ENCODE measurements at places on chromosomes 4 and X.

- no peak for DNase-seq
Observed at GRCh38 chrX:136019226-136019625, 34.0 kb downstream of the SLC9A6 start.

DNA sequence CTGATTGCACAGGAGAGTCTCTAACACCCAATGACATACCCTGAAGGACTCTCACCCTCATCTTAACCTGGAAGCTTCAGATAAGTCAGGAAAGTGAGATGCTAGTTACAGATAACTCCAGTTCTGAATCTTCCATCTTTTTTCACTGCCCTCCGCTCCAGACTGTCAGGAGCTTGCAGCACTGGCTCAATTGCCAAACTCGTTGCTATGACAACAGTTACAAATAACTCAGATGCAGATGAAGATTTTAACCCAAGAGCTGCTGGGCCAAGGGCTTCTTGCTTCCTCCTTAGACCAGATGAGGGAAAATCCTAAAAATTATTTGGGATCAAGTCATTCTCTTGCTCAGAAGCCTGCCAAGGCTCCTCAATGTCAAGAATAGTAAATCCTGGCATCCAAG lies 109.1 kb upstream of the HUWE1 start:
- no peak for DNase-seq

DNA sequence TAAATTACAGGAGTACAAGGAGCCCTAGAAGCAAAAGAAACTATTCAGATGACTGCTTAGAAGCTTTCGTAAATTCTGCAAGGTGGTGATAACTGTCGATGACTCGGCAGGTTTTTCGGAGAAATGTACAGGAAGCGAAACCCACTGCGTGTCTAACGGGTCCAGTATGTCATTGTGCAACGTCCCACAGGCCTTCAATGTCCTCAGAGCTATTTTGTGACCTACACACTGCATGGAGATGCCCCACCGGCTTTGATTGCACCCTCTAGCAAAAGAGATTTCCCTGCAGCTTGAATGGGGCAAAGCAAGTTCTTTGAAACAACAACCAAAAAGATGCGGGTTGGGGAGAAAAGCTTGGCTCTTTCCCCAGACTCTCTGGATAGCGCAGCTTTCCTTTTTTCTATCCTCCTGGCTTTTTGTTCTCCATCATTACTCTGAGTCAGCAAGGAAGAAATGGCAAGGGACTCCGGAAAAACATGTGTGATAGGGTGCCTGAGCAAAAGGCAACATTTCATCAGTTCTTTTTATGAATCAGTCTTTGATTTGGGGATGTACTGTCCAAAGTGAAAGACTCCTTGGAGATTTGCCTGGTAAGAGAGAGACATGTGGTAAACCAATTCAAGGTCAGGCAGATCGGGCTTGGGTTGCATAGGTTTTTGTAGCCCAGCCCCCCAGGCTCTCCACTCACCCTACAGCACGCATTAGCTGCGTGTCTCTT lies 112.0 kb upstream of the TBL1X start:
- DNase-seq, result no peak

DNA sequence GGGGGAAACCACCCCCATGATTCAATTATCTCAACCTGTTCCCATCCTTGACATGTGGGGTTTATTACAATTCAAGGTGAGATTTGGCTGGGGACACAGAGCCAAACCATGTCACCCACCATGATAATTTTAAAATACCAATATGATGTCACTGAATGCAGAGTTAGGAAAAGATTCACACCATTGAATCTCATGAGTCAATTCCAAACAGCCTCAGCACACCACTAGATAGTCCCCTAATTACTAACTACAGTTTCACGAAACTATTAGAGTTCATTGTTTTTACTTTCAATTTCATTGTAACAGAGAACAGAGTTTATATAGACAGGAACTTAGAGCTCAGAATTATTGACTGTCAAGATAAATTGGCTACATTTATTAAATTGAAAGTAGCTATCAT lies 410.2 kb downstream of the FAM47A start:
- no peak for DNase-seq

- DNase-seq, result no peak
Observed at GRCh38 chrX:144730471-144730870, 516.8 kb upstream of the SPANXN1 start.

DNA sequence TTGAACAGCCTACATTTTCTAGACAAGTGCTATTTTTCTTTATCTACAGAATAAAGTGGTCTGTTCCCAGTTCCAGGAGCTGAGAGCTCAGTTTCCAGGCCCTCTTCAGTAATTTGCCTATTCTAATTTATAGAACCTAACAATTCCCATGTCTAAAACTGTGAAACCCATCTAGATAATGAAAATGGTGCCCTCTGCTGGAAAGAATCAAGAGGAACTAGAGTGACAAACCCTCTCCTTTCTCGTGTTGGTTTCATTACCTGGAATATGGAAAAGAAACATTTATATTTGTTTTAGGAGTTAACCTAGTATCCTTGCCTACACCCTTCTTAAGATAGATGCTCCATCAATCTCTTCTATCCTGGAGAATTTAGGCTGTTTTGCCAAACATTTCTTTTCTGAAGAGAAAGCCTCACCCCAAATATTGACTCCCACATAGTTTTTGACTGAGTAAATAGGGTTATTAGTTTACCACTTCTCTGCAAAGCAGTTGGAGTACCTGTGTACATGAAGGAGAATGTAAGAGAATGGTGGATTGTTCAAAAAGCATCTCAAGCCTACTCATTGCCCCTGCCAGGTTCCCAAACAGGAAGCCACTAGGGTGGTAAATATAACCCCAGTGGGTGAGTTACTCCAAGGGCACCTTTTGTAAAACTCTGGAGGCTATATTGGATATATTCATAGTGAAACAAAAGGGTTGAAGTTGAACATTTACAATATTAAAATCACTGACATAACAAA lies 121.6 kb downstream of the RASL11B start:
- DNase-seq, result no peak

DNA sequence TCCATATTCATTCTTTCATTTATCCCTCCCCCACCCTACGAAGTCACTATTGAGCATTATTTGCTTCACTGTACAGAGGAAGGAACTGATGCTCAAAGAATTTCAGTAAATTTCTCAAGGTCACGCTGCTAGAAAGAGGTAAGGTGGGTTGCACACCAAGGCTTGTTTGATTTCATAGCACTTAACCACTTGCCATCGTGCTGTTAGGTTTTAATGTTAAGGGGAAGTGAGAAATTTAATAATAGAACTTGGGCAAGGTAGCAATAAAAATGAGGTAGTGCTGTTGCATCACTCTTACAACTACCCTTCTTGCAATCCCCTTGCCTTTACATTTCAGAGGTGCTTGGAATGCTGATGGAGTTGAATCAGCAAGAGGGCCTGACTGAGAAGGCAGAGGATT lies 343.1 kb downstream of the MID1IP1 start:
- DNase-seq, result no peak

- peak; percentile 25 for DNase-seq
Observed at GRCh38 chr4:128286474-128287058, 1.0 kb downstream of the PGRMC2 start.

DNA sequence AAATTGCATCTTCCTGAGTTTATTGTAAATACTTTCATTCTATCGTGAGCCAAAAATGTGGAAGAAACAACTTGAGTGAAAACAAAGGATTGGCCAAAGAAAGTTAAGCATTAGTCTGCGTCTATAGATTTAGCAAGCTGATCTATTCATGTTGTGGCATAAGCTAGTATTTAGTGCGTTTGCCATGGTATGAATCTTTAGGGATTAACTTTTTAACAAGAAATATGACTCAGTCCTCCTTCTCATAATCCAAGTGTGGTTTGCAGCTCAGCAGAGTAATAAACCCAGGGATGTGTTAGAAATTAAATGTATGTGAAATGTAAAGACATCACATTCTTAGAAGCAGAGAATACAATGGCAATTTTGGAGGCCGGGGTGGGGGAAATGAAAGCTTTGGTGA lies 1110.9 kb downstream of the NLGN4X start:
- no peak for DNase-seq

DNA sequence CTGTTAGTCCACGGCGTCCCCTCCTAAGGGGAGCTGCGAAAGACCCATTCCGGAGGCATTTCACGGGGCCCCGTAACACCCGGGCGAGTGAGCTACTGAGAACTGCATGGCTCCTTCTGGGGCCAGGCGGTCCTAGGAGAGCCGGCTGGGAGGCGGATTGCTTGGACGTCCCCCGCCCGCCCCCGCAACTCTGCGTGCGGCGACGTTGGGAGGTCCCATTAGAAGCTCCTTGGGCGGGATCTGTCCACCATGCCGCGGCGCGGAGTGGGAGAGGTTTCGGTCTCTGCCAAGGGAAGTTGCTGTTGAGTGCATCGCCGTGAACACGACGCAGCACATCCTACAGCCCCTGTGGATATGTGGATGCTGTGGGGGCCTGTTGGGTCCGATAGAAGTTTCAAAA lies 85.4 kb upstream of the IGFBP7 start:
- no peak for DNase-seq

DNA sequence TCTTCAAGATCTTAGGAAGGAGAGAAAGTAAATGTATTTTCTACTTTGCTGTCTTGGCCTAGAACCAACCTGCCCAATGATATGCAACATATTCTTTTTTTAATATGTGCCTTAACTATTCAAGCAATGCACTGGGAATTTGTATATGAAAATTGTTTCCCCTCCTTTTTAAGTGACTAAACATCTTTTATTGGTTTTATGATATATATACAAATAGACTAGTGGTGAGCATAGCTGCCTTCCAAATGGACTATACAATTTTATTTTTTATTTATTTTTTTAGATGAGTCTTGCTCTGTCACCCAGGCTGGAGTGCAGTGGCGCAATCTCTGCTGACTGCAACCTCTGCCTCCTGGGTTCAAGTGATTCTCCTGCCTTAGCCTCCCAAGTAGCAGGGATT lies 10.3 kb downstream of the NOCT start:
- no peak for DNase-seq

- no peak for DNase-seq
Observed at GRCh38 chr4:75699299-75699698, 25.1 kb upstream of the USO1 start.

GRCh38 chr4:55385201-55385649 lies 10.5 kb upstream of the TMEM165 start:
- DNase-seq, result no peak

DNA sequence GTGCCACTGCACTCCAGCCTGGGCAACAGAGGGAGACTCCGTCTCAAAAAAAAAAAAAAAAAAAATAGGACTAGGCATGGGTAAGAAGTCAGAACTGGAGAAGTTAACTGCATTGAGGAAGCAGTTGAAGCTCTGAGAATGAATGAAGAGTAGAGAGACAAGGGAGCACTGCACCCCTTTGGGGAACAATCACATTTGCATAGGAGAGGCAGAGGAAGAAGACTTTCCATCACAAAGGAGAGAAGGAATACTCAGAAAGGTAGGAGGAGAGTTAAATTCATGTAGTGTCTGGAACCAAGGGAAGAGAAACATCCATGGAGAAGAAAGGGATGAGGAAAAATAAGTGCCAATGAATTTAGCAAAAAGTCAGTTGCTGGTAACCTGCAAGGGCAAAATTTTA lies 72.4 kb downstream of the GPC3 start:
- no peak for DNase-seq

GRCh38 chr4:71404049-71404448 lies 65.2 kb downstream of the SLC4A4 start:
- DNase-seq, result no peak

- no peak for DNase-seq
Observed at GRCh38 chrX:20711366-20711765, 444.7 kb upstream of the RPS6KA3 start.

DNA sequence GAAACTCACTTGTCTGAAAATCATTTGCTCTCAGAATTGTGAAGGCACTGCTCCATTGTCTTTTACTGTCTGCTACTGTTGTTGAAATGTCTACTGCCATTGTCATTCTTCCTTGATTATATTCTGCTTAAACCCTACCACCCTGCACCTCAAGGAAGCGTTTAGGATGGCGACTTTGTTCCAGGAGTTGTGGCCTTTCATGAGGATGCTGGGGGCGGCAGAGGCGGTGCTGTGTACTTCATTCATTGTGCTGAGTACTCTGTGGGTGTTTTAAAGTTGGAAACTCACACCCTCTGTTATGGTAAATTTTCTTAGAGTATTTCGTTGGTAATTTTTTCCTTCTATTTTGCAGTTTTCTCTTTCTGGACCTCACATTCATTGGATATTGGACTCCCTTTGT lies 258.9 kb downstream of the TENM3 start:
- DNase-seq, result no peak

- DNase-seq, result no peak
Observed at GRCh38 chr4:7585768-7586167, 151.0 kb upstream of the PSAPL1 start.

DNA sequence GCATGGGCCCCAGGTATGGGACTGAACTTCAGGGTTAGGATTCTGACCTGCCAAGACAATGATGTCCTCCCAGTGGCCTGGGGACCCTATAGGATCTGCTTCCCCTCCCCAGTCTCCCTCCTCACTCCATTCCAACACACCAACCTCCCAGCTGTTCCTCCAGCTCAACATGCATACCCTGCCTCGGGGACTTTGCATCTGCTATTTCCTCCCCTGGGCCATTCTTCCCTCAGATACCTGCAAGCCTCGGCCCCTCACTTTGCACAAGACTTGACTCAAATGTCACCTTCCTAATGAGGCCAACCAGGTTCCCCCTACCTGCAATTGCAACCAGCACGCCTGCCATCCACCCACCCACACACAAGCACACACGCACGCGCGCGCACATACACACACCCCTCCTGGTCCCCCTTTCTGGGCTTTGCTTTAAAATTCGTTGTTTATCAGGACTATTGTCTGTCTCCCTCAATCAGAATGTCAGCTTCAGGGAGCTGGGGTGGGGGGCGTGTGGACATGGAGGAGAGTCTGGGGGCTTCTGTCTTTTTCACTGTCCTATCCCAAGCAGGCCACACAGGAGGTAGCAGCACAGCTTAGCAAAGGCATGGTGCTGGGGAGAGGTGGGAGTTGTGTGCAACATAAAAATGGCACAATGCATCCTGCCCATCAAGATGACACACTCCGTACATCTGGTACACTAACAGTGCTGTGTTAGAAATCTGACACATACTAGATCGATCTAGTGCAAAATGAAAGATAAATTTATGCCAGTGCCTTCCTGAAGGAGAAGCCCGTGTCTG lies 20.6 kb upstream of the PPP2R2C start:
- DNase-seq, result no peak

- DNase-seq, result no peak
Observed at GRCh38 chrX:30876367-30876766, 12.7 kb downstream of the TAB3 start.

DNA sequence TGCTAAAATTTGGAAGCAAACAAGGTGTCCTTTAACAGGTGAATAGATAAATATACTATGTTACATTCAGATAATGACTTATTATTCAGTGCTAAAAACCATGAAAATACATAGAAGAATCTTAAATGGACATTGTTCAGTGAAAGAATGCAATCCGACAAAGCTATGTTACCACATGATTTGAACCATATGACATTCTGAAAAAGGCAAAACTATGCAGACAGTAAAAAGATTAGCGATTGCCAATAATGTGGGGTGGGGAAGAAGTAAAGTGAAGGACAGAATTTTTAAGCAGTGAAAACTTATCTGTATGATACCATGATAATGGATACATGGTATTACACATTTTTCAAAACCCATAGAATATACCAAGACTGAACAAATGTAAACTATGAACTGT lies 926.9 kb downstream of the FAT4 start:
- DNase-seq, result no peak
